ENCODE measurements at places on chromosomes 2 and 18. TPM values are rescaled to one million over a fixed set of nuclear protein-coding genes. Genes with fewer than 3 reads are reported as not detected.

DNA sequence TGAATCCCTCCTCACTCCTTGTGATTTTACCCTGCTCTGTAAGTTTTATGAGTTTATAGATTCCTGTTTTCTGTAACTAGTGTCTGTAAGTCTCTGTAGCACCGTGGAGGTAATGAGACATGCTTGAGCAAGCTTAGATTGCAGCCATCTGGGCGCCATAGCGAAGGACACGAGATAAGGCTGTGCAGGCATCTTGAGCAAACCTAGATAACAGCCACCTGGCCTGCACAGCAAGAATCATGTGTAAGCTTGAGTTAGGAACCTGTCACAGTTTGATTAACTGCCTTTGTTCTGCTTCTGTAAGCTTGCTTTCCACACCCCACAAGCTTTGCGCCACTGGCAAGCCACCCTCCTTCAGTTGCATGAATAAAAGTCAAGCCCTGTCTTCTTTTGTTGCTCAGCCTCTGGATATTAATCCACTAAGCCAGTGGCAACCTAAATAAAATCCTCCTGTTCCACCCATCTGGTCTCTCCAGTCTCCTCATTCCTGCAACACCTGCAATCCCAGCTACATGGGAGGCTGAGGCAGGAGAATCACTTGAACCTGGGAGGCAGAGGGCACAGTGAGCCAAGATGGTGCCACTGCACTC is 270.6 kb upstream of the RGPD4 start:
- DNase-seq, result no peak

GRCh38 chr2:202436626-202437025 is 60.5 kb downstream of the BMPR2 start:
- peak; percentile 37 for DNase-seq

DNA sequence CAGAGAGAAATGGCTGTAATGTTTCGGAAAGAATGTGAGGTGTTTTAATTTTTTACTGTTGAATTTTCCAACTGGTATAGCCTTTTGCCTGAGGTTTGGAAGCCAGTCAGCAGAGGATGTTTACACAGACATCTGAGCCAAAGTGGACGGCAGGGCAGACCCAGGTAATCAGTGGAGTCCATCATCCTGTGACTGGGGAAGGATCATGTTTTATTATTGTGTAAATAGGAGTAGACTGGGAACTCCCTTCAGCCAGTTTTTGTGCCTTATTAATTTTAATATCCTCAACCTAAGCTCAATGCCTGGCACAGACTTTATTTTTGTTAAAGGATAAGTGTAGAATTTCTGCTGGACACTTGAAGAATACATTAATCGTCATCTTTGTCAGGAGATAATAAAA is 142.0 kb upstream of the GAREM1 start:
- DNase-seq, result no peak

GRCh38 chr2:191846515-191847476 is at the start of gene CAVIN2:
TSS of gene CAVIN2 (minus strand) at chr2:191847088. CDS start at chr2:191846925, 163 bp downstream.
- DNase-seq, result peak; percentile 87

The TTN gene
- 5.8 TPM for total RNA-seq
